Activated CD8-positive, alpha-beta memory T cell treated with anti-CD3 and anti-CD28 coated beads for 4 hours (primary cell): ENCODE measurements at places on chromosomes 2 and 18.

DNA sequence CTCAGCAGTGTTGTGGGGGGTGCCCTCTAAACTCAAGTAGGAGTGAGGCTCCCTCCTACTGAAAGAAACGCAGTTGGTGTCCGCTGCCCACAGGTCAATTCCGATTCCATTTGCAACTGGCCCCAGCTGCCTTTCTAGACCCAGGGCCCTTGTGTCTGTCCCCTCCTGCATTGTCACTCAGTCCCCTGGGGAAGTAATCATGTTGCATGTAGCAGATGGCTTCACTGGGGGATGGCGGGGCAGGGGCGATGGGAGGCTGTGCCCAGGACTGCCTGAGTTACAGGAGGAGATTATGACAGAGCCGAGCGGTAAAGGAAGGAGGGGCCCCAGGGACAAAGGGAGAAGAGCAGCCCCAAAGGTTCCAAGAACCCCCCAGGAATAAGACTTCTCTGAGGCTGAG lies 62.5 kb upstream of the SH3RF3 start:
- no peak for DNase-seq

GRCh38 chr2:224925061-224925809 lies 117.0 kb downstream of the DOCK10 start:
- no peak for DNase-seq

GRCh38 chr18:8435376-8435775 lies 173.9 kb upstream of the RAB12 start:
- DNase-seq = no peak

- no peak for DNase-seq
These were observed 73.0 kb upstream of the GRB14 start for GRCh38 chr2:164694275-164694695.

DNA sequence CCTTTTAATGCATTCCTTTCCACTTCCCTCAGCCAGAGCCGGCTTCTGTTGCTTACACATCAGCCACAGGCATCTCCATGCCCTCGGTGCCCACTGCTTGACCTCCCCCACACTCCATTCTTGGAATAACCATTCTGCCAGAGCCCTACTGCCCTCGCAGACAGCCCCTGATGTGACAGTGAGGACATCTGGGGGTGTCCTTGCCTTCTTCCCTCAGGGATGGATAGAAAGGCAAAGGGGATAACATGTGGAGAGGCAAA lies 6.4 kb upstream of the NPPC start:
- DNase-seq = no peak

DNA sequence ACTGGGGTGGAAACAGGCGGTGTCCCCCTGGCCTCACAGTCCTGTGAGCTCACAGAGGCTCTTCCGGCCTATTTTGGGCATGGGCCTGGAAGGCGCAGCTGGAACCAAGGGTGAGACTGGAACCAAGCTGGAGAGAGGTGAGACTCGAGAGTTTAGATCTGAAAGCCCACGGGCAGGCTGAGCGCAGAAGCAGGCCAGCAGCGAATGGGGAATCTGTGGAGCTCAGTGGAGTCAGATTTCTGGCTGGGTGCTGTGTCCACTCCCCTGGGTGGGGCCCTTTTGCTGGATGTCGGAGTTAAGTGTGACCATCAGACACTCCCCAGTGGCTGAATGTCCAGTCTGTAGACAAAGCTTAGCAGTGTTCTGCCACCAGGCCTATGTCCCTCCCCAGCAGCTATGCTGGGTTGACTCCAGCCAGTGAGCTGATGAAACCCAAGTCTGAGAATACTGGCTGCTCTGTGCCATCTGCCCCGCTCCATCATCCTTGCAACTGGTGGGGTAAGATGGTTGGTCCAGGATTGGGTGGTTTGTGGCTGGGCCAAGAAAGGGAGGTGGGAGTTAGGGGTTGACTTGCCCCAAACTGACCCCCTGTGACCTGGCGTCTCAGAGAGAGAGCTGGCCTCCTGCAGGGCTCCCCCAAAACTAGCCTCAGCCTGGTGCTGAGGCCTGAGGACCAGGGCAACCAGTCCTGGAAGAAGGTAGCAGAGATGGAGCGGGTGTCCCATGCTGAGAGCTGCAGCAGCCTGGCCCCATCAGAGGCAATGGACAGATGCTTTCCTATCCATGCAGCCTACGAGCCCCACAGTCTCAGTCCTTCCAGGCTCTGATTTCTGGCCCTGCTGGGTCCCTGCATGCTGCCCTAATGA lies 34.4 kb downstream of the CYP26B1 start:
- no peak for DNase-seq

DNA sequence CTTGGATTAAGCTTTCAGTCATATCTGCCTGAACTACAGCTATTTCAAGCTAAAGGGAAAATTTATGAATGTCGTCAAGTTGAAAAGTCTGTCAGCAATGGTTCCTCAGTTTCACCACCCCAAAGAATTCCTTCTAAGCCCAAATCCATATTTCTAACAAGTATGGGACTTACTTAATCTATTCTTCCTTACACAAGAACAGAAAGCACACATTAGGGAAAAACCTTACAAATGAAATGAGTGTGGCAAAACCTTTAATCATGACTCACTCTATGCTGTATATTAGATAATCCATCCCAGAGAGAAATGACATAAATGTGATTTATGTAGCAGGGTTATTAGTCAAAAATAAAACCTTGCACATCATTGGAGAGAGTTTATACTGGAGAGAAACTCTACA lies 78.9 kb downstream of the RAB31 start:
- DNase-seq = no peak

DNA sequence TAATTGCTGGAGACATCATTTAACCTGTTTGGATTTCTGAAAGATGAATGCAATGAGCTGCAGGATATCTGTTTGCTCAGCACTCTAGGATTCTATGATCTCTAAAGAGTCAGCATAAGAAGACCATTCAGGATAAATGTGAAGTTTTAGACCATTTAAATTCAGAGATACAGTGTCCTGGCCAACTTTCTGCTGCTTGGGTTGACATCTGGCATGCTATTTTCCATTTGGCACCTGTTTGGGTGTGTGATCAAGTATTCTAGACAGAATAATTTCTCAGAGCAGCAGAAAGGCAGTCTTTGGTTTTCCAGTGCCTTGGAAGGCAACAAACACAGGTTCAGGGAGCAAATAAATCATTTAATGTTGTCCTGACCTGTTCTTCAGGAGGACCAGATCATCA lies 144.8 kb upstream of the NDUFV2 start:
- no peak for DNase-seq

DNA sequence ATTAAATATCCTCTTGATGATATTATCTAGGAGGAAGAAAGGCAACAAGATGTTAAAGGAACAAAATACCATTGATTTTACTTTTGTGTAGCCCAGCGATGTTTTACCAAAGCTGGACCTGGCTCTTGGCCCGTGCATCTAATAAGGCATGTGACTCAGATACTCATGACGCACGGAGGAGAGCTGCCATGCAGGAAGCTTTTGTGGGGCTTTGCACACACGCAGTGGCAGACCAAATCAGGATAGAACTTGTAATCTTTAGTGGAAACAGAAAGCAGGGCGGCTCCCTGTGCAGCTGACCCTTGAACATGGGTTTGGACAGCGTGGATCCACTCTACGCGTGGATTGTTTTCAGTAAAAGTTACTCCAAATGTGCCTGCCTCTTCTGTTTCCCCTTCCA lies 190.0 kb downstream of the NAPG start:
- DNase-seq = no peak

GRCh38 chr2:230541934-230542380 lies 126.0 kb downstream of the SP100 start:
- no peak for DNase-seq

GRCh38 chr2:213766465-213766901 lies 482.2 kb downstream of the SPAG16 start:
- DNase-seq = no peak

DNA sequence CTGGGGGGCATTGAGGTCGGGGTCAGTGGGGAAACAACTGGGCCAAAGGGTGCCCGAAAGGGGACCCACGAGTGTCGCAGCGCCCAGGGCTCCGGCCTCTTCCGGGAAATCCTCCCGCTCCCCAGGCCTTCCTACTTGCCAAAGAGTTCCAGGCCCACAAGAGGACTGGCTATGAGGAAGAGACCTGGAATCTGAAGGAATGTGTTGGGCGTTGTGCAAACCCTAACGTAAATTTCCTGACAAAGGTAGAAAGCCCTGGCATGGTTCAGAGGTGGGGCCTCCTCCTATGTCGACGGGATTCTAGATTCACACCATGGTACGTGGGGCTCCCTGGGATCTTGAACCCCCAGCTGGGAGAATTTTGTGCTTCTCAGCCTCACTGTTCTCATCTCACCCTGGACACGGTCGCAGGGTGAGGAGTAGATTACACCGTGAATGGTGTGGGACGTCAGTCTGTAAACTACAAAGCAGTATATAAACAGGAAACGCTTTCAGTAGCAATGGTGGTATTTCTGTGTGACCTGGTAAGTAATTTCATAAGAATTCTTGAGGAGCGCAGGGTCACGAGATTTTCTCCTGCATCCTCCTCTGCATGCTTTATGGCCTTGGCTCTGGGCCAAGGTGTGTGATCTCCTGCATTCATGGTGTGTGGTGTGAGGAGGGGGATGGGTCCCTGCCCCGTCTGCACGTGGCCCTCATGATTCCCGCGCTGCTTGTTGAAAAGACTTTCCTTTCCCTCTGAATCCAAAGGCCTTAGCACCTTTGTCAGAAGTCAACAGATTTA lies 868 bp downstream of the HSBP1L1 start:
- DNase-seq = no peak

DNA sequence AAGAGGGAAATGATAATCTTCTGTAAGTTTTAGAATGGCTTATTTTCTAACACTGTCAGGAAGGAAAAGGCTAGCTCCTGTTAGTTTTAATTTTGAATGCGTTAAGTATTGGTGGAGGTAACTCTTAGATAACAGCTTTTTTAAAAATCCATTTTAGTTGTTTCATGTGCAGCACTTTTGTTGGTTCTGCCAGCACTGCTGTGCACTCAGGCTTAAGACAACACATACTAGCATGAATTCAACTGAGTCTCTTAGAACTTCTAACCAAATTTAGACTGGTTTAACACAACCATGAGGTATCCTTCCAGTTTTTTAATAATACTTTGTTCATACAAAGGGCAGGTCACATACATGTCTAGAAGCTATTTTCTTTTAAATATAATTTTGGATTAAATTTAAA lies 42.4 kb downstream of the ACVR1 start:
- no peak for DNase-seq

DNA sequence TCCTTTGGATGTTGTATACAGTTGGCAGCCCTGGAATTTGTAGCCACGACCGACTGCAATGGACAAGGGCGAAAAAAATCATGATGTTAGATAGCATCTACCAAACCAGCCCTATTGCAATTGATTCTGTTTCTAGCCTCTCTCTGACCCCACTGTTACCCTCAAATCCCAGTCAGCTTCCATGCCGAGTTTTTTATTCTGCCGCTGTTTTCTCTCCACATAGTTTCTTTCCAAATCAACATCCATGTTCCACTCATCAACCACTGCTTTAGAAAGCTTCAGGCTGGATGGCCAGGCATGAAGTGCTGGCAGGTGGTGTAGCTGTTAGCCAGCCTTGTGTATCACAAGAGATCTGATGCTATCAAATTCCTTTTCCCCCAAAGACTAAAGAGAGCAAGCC lies 272.8 kb downstream of the FIGN start:
- no peak for DNase-seq

DNA sequence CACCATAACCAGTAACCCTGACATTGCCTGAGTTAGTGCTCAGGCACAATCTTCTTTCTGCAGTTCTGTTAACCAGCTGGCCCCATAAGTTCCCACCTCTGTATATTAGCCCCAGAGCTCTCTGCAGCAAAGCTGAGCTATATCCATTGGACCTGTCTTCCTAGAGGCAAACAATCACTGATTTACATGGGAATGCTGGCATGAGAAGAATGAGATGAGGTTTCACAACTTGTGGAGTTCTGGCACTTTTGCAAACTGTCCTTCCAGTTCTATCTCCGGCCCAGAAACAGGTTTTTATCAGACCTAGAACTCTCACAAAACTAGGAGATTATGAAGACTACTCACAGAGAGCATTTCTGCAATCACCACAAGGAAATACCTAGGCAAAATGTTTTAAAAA lies 7.9 kb upstream of the CCBE1 start:
- no peak for DNase-seq

DNA sequence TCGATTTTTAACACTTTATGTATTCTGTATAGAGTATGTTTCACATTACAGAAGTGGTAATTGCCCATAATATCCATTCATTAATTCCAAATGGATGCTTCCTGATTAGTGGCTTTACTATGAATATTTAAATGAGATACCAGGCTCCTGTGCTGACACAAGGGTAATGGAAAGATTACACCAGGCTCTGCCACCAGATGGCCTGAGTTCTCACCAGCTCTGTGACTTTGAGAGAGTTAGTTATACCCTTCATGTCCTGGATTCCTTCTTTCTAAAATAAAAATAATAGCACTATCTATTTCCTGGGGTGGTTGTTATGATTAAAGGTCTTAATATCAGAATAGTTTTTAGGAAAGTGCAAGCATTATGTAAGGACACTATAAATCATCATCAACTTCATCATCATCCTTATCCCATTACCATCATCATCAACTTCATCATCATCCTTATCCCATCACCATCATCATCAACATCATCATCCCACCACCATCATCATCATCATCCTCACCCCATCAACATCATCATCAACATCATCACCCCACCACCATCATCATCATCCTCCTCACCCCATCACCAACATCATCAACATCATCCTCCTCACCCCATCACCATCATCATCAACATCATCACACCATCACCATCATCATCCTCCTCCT lies 151.8 kb downstream of the DNER start:
- DNase-seq = no peak

DNA sequence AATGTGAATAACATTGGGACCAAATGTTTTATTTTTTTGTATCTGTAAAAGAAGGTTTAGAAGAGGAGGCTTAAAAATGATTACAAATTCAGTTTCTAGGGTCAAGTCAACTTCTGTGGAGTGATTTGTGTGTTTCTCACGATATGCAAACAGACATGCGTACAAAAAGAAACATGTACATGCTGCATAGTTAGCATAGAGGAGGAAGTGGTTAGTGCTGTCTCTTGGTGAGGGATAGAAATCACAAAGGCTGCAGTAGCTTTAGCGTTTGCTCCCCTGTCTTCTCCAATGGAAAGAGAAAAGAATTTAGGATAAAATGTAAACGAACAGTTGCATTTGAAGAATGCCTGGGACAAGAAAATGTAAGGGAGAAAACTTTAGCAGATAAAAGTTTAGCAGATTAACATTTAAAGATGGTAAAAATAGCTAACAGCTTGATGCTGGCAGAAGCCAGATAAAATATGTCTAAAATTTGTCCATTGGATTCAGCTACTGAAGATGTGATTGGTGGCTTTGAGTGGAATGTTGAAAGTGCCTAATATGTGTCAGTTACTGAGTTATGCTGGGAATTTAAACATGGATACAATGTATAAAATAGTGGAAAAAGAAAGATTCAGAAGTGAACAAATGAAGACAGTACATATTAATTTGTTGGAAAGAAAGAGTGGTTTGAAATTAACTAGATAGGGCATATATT lies 44.9 kb downstream of the MALT1 start:
- no peak for DNase-seq

- DNase-seq = no peak
These were observed 8.5 kb downstream of the STEAP3 start for GRCh38 chr2:119231975-119232665.

- no peak for DNase-seq
These were observed 105.9 kb downstream of the PXDN start for GRCh38 chr2:1638281-1638860.

GRCh38 chr18:8368512-8369217 lies 240.6 kb upstream of the RAB12 start:
- no peak for DNase-seq
